ENCODE measurements at places on chromosomes 4 and X. TPM values are rescaled to one million over a fixed set of nuclear protein-coding genes. Genes with fewer than 3 reads are reported as not detected.

Gene CBLL2
- not detected for total RNA-seq

Gene TRPC5OS
- not detected for total RNA-seq

Gene UGT2B11
- not detected for total RNA-seq

Gene CXCR3
- not detected for total RNA-seq

Gene C4orf36
- not detected for total RNA-seq

Gene RS1
- not detected for total RNA-seq

Gene KIT
- 3.0 TPM for total RNA-seq

Gene PDE6B
- total RNA-seq: 2.3 TPM

Gene GPR119
- total RNA-seq: not detected

Gene ASB5
- not detected for total RNA-seq

GRCh38 chr4:102684610-102685052 is 76.1 kb downstream of the MANBA start:
- no peak overlapping the region for H3K4me3 ChIP-seq
- no peak for DNase-seq
- no peaks in the 10 kb centered on the region for H3K4me1 ChIP-seq
- no peak overlapping the region for H3K27ac ChIP-seq
- H3K36me3 ChIP-seq: no peaks in the 10 kb centered on the region
- H3K27me3 ChIP-seq: no peaks in the 10 kb centered on the region

DNA sequence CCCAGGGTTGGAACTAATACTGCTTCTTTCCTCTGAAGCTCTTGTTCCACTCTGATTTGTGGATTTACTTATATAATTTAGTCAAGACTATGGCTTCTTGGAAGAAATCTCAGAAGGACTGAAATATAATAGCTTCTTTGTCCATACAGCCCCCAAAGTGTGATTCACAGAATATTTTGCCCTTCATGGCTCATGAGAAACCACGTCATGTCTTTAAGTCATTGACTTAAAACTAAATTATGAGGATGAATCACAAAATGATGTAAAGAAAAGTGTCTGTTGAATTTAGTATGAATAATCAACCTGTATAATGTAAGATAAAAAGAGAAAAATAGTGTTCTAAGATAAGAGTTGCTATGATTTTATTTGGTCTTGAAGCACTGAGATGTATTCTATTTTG is 43.3 kb upstream of the AGA start:
- peaks cover 2% of the 10 kb centered on the region for H3K27me3 ChIP-seq
- no peak overlapping the region for H3K27ac ChIP-seq
- no peak for DNase-seq
- H3K4me1 ChIP-seq: peaks cover 2% of the 10 kb centered on the region
- no peaks in the 10 kb centered on the region for H3K36me3 ChIP-seq

DNA sequence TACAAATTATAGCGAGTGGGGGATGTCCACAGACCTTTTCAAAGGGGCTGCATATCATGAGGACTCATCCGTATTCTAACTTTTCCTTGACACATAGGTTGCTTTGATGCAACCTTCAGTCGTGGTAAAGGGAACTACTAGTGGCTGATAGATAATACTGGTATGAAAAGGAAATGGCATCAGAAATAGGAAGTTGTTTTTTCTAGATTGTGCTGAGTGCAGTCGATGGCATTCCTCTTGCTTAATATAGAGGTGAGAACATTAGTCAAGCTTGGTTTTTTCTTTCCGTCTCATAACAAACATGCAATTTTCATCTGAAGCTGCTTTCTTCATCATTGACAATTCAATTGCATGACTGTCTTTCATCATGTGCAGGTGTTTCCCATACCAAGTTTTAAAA is 16.6 kb downstream of the ENPEP start:
- no peak overlapping the region for H3K4me3 ChIP-seq
- H3K4me1 ChIP-seq: peaks cover 9% of the 10 kb centered on the region
- H3K27me3 ChIP-seq: no peaks in the 10 kb centered on the region
- H3K36me3 ChIP-seq: no peaks in the 10 kb centered on the region
- H3K27ac ChIP-seq: no peak overlapping the region
- DNase-seq: no peak

GRCh38 chrX:132837967-132838366 is 120.5 kb downstream of the HS6ST2 start:
- no peaks in the 10 kb centered on the region for H3K36me3 ChIP-seq
- H3K27me3 ChIP-seq: no peaks in the 10 kb centered on the region
- no peak overlapping the region for H3K4me3 ChIP-seq
- DNase-seq: no peak

- H3K4me3 ChIP-seq: no peak overlapping the region
- no peaks in the 10 kb centered on the region for H3K36me3 ChIP-seq
- no peak for DNase-seq
- peaks cover 2% of the 10 kb centered on the region for H3K27me3 ChIP-seq
Observed at GRCh38 chrX:130415201-130415600, 13.4 kb downstream of the RBMX2 start.

- no peaks in the 10 kb centered on the region for H3K36me3 ChIP-seq
- H3K27me3 ChIP-seq: no peaks in the 10 kb centered on the region
- H3K4me1 ChIP-seq: no peaks in the 10 kb centered on the region
- no peak overlapping the region for H3K27ac ChIP-seq
- no peak overlapping the region for H3K4me3 ChIP-seq
Observed at GRCh38 chrX:9368262-9368661, 96.6 kb upstream of the TBL1X start.

DNA sequence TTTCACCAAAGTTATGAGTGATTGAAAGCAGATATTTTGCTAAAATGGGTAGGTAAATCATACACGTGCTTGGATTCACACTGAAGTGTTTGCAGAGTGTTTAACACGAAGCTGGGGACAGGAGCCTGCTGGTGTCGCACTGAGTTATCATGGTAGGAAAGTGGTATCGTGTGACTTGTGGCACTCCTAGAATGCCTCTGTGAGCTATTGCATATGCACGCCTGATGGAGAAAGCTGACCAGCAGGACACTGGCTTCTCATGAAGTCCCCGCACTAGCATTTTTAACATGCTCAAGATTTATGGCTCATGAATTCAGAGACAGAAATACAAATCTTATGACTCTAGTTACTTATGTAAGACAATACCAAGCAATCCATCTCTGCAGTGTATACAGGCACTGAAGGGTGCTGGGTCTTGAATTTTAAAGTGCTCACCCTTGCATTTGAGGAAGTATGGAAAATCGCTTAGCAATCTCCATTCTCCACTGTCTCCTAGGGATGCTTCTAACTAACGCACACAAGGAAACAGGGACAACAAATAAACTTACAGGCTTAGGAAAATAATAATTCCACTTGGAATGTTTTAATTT is 19.8 kb downstream of the VCX3B start:
- peaks cover 5% of the 10 kb centered on the region for H3K36me3 ChIP-seq
- no peaks in the 10 kb centered on the region for H3K27me3 ChIP-seq
- H3K27ac ChIP-seq: no peak overlapping the region
- no peak overlapping the region for H3K4me3 ChIP-seq
- no peak for DNase-seq

- DNase-seq: no peak
Observed at GRCh38 chrX:106976416-106976815, 23.6 kb downstream of the MORC4 start.

DNA sequence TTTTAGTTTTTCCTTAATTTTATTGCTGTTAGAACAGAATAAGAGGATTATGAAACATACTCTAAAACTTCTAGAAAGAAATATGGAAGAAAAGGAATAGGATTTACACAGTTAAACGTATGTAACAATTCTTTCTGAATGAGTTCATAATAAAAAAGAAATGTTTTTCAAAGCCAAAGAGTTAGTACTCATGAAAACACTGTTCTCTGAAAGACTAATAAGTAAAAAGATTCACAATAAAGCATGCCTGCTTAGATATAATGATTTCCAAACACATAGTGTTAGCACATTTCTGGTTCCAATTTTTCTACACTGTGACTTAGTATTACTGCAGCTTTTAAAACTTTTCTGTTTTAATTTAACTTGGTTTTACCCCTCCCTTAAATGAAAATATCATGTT is 49.8 kb upstream of the PRSS48 start:
- no peak overlapping the region for H3K27ac ChIP-seq
- no peaks in the 10 kb centered on the region for H3K4me1 ChIP-seq
- no peak for DNase-seq
- H3K36me3 ChIP-seq: no peaks in the 10 kb centered on the region
- H3K27me3 ChIP-seq: no peaks in the 10 kb centered on the region

- no peak overlapping the region for H3K27ac ChIP-seq
- H3K36me3 ChIP-seq: no peaks in the 10 kb centered on the region
- H3K4me1 ChIP-seq: no peaks in the 10 kb centered on the region
- H3K27me3 ChIP-seq: no peaks in the 10 kb centered on the region
- DNase-seq: no peak
Observed at GRCh38 chr4:167218022-167218608, 16.2 kb downstream of the SPOCK3 start.

DNA sequence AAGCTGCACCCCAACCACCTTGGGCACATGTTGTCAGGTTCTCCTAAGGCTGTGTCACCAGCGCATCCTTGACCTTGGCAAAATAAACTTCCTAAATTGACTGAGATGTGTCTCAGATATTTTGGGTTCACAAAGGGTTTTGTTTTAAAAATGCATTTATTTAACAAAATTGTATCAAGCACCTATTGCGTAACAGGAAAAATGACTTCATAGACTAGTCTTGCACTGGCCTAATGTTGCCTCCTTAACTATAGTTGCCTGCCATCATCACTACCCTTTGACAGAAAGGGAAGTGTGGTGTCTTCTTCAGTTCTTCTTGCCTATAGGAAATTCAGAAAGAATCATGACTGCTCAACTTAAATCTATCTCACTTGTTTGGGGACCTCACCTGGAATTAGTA is 374.2 kb downstream of the SH2D1A start:
- H3K4me1 ChIP-seq: peaks cover 11% of the 10 kb centered on the region
- H3K36me3 ChIP-seq: no peaks in the 10 kb centered on the region
- no peak for DNase-seq
- H3K27ac ChIP-seq: no peak overlapping the region
- no peak overlapping the region for H3K4me3 ChIP-seq

DNA sequence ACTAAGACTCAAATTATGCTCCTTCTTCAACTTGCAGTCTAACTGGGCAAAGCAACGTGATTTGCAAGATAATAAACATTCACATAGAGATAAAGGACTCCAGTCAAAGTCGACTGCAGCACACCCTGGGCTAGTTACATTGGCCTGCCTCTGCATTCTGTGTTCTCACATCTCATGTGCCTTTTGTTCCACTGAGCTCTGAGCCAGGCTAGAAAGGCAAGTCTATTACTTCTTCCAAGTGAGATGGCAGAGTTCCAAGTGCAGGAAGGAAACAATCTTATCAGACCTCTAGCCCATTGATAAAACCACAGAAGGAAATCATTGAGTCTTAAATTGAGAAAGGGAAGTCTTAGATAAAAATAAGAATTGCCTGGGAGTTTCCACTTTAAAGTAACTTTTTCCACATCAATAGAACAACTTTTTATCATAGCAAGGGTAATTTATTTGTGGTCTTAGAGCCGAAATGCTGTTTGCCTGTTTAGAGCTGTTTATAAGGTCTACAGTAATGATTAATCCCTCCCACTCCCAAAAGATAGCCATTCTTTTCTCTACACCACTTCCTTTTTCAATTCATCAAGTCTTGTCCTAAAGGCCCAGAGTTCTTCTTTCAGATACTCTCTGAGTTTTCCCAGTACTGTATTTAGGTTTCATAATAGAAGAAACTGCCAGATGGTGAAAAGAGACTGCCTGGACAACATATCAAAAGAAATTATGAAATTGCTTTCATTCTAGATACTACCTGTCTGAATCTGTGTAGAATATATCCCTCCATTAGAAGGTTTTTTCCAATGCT is 200.2 kb downstream of the GUCY2F start:
- H3K27me3 ChIP-seq: no peaks in the 10 kb centered on the region
- no peaks in the 10 kb centered on the region for H3K4me1 ChIP-seq
- no peak for DNase-seq
- no peak overlapping the region for H3K27ac ChIP-seq
- no peaks in the 10 kb centered on the region for H3K36me3 ChIP-seq

GRCh38 chr4:70925418-70925817 is 23.2 kb downstream of the MOB1B start:
- DNase-seq: no peak
- no peak overlapping the region for H3K4me3 ChIP-seq
- H3K27ac ChIP-seq: no peak overlapping the region
- H3K36me3 ChIP-seq: peaks cover 9% of the 10 kb centered on the region
- peaks cover 9% of the 10 kb centered on the region for H3K4me1 ChIP-seq

DNA sequence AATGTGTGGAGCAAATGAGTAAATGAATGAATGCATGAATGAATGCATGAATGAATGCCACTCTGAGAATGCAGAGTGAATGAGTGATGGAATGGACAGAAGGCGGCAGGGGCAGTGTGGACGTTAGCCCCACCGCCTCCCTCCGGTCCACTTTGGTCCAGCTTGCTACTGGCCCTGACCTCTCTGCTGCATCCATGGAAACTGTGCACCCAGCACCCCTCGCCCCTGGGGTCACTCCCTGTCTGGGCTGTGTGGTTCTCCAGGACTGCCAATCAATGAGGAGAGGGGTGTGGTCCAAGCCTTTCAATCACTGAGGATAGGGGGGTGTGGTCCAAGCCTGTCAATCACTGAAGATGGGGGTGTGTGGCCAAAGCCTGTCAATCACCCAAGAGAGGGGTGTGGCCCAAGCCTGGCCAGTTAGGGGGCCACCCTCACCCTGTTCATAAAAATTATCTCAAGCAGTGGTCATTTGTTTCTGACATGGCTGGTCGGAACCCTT is 39.2 kb upstream of the ASMTL start:
- peaks cover 7% of the 10 kb centered on the region for H3K27me3 ChIP-seq
- H3K27ac ChIP-seq: no peak overlapping the region
- H3K4me3 ChIP-seq: no peak overlapping the region
- H3K36me3 ChIP-seq: peaks cover 8% of the 10 kb centered on the region

DNA sequence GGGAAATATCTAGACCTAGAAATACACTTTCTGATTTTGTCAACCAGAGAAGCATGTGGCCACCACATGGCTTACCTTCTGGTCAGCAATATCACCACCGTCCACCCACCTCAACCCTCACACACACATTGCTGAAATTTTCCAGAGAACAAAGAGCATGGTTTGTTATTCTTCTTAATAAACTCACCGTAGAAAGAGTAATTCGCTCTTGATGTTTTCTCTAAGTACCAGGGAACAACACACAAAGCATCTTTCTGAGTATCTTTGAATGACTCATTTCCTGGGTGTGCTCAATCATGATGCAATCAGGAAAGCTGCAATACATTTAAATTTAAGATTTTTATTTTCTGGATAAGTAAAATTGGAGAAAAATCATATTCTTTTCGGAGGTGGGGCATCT is 24.7 kb upstream of the LRAT start:
- H3K4me3 ChIP-seq: peak overlapping the region; percentile 8
- no peaks in the 10 kb centered on the region for H3K27me3 ChIP-seq
- peak overlapping the region; percentile 94 for H3K27ac ChIP-seq
- DNase-seq: no peak

DNA sequence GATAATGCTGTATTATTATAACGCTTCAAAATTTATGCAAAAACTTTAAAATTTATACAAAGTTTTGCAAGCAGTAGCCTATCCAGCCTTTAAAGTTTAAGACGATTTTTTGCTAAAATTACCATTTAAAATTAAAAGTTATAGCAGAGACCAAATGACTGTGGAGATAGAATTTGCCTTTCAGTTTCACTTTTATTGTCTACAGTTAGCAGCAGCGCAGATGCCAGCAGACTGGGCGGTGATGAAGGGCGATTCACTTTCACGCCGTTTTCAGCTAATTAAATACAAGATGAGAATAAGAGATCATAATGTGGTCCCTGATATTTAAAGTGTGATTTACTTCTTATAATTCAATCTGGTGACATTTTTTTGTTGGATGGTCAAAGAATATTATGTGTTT is 1381.5 kb upstream of the ADGRL3 start:
- H3K27ac ChIP-seq: no peak overlapping the region
- H3K4me1 ChIP-seq: no peaks in the 10 kb centered on the region
- H3K4me3 ChIP-seq: no peak overlapping the region
- H3K27me3 ChIP-seq: no peaks in the 10 kb centered on the region
- H3K36me3 ChIP-seq: no peaks in the 10 kb centered on the region

Measured in glutamatergic neuron (in vitro differentiated cells).